AG04450 (cell line): ENCODE measurements at places on chromosomes 1 and 21.

- no peak for DNase-seq
These were observed 134.3 kb downstream of the NR5A2 start for GRCh38 chr1:200161801-200162200.

DNA sequence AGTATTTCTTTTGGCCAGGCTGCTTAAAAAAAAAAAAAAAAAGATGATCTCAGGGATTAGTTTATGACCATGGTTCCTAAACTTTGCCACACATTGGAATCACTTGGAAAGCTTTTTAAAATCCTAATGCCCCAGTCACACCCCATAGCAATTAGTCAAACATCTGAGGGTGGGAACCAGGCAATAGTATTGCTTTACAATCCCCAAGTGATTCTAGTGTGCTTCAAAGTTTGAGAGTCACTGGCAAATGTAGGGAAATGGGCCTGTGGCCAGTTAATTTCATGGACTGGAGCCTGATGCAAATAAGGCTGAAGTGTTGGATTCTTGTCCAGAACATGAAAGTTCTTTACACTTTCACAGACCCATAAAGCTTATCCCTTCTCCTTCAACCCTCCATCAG lies 374.6 kb upstream of the ESRRG start:
- DNase-seq = no peak

DNA sequence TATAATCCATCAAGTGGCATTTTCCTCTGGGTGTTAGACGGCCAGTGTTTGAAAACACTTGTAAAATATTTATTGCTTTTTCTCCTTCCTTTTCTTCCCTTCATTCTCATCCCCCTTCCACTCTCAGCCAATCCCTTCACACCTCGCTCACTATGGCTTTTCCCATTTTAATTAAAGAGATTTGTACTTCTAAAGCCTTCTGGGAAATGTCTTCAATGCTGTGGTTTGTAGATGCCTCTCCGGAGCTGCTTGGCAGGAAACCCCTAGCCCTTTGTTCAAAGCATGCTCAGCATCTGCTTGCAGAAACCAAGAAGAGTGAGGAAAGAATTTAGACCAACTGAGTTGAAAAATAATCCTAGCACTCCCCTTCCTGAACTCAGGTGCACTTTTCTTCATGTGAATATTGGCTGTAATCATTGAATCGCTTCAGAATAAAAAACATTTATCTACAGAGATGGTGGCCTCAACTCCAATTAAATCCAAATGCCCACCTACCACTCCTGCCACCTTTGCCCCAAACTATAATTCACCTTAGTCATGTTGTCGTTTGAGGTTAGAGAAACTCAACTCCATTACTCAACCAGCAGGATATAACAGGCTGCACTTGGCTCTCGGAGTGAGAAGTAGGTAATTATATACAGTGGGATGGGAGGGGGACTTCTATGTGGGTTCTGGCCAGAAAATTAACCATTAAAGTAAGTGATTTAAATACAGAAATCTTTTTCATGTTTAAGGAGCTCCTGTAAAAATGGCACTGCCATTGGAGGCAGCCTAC lies 659.4 kb upstream of the CAMK1G start:
- DNase-seq = no peak

DNA sequence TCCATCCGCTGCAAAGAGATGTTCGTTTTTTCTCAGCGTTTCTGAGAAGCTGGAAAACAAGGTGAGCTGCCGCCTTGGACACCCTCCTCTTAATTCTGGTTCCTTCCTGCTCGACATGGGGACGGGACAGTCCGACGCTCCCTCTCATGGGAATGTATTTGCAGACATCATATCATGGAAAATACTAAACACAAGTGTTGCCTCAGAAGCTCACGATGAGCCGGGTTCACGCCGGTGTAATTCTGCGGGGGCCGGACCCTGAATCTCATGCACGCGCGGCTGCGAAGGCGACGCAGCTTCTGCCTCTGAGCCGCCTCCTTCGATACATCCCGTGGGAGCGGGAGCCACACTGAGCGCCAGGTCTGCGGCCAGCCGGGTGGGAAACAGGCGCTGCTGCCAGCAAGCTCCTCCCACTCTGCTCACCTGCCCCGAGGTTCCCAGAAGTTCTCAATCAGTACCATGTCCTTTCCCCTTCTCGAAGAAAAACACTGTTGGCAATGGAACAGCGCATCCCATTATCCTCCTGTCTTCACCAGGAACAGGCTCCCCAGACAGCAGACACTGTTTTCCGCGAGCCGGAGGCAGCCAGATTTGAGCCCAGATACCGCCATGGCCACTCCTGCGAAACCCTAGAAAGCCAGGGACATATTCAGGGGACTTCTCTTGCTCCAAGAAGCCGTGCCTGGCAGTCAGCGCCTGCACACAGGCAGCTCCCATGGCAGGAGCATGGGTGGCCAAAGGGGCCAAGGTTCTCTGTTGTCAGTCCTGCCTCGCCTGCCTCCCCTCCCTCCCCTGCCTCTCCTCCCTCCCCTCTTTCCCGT lies 98.0 kb downstream of the WDR4 start:
- no peak for DNase-seq

GRCh38 chr1:4726620-4727341 lies 72.4 kb downstream of the AJAP1 start:
- no peak for DNase-seq

GRCh38 chr1:85315789-85316188 lies 39.4 kb upstream of the BCL10 start:
- DNase-seq = no peak

- DNase-seq = peak; percentile 52
These were observed 68.8 kb upstream of the WDR26 start for GRCh38 chr1:224503161-224504118.

GRCh38 chr1:99429754-99430153 lies 165.5 kb downstream of the PLPPR4 start:
- no peak for DNase-seq

DNA sequence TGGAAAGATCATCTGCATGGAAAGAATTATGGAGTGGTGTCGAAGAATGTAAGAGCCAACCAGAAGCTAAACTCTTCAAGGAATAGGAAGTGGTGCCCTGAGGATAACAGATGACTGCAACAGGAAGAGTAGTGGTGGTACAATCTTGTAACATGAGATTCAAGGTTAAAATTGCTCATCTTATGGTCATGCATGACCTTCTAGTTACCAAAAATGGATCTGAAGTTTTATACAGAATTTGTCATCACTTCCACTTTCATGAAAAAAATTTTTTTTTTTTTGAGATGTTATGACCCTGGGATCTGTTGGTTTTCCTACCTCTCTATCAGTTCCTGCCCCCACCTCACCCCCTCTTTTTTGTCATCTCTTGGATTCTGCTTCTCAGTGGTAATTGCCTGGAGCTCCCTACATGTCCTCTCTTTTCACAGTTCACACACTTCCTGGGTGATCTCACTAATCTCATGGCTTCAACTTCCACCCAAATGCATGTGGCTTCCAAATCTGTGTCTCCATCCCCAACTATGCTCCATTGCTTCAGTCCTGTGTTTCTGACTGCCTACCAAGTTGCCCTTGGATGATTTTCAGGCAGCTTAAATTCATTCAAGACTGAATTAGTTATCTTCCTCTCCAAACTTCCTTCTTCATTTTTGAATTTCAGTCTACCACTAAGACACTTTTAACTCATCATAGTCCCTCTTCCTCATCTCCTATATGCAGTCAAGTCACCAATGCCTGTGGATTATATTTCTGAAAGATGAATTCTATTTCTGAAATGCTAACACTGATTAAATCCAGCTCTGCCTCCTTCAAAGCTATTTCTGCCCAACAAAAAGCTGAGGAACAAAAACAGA lies 48.4 kb downstream of the SLAMF6 start:
- DNase-seq = no peak

GRCh38 chr1:19197845-19198244 lies 12.2 kb downstream of the UBR4 start:
- DNase-seq = no peak

DNA sequence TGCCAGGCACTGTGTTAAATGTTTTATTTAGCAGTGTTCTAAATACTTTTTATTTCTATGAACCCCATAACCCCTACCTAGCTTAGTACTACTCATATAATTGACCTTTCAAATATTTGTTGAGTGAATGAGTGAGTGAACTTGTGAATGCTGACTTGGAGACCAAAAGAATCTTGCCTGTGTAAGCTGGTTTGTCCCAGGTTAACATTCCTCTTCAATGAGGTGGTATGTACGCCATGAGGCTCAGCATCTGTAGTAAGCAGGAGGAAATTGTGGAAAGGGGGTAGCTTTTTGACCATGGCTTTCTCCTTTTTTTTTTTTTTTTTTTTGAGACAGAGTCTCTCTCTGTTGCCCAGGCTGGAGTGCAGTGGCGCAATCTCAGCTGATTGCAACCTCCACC lies 14.6 kb downstream of the MED18 start:
- no peak for DNase-seq

DNA sequence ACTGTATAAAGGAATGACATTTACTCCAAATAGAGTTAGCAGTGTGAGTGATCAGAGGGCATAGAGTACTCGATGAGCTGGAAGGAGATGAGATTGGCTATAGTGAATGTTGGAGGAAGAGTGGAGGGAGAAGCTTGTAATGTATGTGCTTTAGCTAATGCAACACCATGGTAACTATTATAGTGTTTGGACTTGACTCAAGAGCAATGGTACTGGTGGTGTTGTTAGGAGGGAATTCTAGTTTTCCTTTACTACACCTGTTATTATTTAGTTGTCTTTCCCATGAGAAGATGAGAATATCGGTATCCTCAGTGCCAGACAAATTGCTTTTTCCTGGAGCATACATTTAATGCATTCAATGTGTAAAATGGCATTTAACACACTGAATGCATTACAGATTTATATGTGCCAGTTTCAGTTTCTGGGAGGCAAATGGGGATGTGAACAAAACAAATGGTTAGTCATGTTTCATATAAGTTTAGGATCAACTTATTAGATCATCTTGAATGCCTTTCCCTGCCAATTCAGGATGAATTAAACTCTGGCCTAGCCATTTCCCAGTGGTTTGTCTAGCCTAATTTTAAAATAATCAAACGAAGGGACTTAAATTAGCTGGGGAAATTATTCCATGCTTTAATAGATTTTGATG lies 291.1 kb upstream of the ADAMTS5 start:
- DNase-seq = no peak

DNA sequence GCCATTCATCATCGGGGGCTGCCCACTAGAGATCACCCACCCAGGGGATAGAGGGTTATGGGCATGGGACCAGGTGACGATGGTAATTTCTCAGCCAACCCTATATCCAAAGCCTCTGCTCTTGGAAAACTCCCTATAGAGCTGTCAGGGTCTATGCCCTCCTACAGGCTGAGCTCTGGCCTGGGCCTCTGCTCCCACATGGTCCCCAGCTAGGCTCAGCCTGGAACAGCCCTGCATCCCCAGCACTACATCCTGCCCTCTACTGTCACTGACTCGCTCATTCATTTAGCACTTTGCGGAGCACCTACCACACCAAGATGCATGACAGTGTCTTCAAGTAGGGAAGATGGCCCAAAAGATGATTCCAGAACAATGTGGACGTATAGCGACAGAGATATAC lies 45.0 kb upstream of the EPS8L3 start:
- no peak for DNase-seq

GRCh38 chr1:63645317-63645716 lies 52.1 kb downstream of the PGM1 start:
- DNase-seq = no peak

DNA sequence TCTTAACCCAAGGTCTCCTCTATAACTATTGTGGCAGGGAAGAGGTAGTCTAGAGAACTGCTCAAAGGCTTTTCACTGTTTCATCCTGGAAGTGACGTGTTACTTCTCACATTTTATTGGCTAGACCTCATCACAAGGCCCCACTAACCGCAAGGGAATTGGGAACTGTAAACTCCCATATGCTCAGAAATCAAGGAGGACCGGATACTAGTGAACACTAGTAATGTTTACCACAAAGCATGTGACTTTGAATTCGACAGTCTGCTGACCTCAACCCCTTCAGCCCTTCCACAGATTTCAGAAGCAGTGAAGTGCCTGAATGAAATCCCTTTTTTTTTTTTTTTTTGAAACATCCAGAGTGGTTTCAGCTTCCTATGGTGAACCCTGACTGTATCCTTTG lies 3.4 kb upstream of the EEIG2 start:
- DNase-seq = no peak

GRCh38 chr1:30511563-30511962 lies 211.8 kb downstream of the MATN1 start:
- no peak for DNase-seq

GRCh38 chr1:171654942-171655745 lies 2.7 kb upstream of the MYOC start:
- no peak for DNase-seq

- no peak for DNase-seq
These were observed 119.7 kb downstream of the C1orf21 start for GRCh38 chr1:184506481-184506880.

- no peak for DNase-seq
These were observed 29.9 kb downstream of the KLHL20 start for GRCh38 chr1:173744651-173745050.

GRCh38 chr21:44461005-44461404 lies 5.7 kb downstream of the LRRC3 start:
- DNase-seq = no peak

- no peak for DNase-seq
These were observed 24.9 kb downstream of the ZNF697 start for GRCh38 chr1:119623193-119623515.

DNA sequence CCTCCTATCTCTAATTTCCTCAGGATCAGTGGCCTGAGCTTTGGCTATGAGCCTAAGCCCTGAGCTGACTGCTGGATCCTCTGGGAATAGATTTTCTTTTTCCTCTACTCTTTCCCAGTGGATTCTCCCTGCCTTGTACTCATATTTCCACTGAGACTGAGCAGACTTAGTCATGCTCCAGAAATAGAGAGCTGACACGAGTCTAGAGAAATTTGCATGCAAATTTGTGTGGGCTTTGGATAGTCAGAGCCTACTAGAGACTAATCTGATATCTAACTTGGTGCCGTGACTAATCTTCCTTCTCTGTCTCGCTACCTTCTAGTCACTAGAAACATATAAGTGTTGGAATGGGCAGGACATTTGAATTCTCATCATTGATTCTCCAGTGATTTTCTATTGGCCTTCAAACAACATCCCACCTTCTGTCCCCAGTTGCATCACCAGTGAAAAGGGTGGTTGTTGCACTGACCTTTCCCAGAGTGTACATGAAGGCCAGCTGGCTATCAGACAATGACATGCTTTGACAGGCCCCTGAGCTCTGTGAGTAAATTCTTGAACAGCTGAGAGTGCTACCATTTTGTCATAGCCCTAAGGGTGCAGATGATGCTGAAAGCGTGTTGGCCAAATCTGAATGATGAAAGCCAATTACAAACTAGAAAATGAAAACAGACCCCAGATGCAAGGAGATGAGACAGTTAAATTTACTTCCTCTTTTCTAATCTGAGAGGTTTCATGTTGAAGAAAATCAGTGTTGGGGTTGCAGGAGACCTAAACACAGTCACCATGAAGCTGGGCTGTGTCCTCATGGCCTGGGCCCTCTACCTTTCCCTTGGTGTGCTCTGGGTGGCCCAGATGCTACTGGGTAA lies at the start of gene FCRLA:
Gene FCRLA (plus strand): TSS at position 748 of the 866 bp plus-strand sequence. CDS start 36 bp downstream, at position 784.
- peak; percentile 70 for DNase-seq

GRCh38 chr1:47686731-47687630 lies 249.1 kb downstream of the FOXD2 start:
- DNase-seq = no peak
